ENCODE measurements at places on chromosomes 3 and 15. TPM values are rescaled to one million over a fixed set of nuclear protein-coding genes. Genes with fewer than 3 reads are reported as not detected.

GOLGA6L26 gene
- polyA plus RNA-seq = not detected

LYZL4 gene
- polyA plus RNA-seq = not detected

ISLR gene
- 2.3 TPM for polyA plus RNA-seq

SLC22A14 gene
- not detected for polyA plus RNA-seq

All from AG04450 (cell line).